ENCODE measurements at places on chromosomes 11 and 22.

- DNase-seq, result no peak
Measured at GRCh38 chr22:39142088-39142680, 10.3 kb downstream of the CBX7 start.

GRCh38 chr11:408154-409007 is 6.4 kb downstream of the SIGIRR start:
- no peak for DNase-seq

GRCh38 chr11:64067230-64067993 is 31.7 kb downstream of the FLRT1 start:
- DNase-seq, result no peak

DNA sequence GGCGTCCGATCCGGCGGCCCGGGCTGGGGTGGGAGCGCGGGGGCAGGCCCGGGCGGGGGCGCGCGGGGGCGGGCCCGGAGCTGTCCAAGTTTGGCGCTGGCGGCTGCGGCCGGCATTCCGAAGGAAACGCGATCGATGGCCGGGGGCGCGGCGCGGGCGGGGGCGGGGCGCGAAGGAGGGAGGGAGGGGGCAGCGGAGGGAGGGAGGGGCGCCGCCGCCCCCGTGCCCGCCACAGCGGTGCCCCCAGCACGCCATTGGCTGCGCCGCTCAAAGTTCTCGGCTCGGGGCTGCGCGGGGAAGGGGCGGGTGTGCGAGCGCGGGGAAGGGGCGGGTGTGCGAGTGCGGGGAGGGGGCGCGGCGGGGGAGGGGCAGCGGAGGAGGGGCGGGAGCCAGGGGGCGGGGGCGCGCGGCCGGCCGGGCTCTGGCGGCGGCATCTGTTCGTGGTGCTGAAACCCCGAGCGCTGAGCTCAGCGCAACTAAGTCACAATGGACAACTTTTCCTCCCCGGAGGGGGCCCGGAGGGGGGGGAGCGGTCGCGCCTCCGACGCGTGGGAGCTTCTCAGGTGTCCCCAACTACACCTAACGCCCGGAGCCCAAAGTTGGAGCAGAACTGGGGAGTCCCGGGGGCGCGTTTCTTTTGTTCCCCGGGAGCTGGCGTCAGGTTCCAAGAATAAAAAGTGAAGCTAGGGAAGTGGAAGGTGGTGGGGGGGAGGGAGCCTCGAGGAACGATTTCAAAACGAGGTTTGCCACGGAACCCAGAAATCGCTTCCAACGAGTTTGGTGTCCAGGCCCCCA is 2.2 kb downstream of the PHF21B start:
- no peak for DNase-seq

- DNase-seq, result peak; percentile 20
Measured at GRCh38 chr11:19790831-19791552, 78.4 kb downstream of the NAV2 start.

DNA sequence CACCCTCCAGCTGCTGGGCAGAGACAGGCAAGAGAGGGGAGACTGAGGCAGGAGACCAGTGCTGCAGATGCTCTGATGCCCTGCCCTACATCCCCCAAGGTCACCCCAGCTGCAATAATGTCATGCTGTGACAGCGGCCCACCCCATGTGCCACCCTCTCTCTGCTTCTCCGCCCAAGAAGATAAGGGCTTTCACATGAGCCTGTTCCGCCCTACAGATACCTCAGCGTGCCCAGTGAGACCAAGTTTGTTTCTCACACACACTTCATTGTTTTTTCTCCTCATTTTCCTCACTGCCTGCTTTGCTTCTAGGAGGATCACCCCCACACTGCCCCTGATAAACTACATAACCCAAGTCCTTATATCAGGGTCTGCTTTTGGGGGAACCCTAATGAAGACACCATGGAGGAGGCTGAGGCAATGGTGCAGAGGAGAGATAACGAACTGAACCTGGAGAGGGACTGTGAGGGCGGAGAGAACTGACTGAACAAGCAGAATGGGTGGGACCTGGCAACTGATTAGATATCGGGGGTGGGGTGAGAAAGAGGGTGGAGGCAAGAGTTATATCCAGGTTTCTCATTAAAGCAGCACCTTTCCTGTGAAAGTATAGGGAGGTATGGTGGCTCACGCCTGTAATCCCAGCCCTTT is 37.5 kb upstream of the TSKU start:
- no peak for DNase-seq

Measured in GM12865 (cell line).